ENCODE measurements at places on chromosomes 7 and 10.

DNA sequence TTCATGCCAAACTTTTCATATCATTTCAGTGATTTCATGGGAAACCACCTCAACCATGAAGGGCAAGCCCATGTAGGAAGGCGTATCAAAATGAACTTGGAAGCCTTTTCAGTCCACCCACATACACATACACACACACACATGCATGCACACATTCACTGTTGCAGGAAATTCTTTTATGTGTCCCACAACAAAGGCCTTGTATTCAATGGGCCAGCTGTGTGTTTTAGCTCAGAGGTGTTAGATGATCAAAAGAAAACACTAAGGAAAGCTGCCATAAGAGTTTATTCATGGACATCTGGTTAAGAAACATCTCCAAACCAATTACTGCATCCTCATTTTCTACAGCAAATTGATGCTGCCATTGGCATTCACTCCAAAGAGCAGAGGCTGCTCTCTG lies 74.4 kb upstream of the STK17A start:
- no peak for DNase-seq

DNA sequence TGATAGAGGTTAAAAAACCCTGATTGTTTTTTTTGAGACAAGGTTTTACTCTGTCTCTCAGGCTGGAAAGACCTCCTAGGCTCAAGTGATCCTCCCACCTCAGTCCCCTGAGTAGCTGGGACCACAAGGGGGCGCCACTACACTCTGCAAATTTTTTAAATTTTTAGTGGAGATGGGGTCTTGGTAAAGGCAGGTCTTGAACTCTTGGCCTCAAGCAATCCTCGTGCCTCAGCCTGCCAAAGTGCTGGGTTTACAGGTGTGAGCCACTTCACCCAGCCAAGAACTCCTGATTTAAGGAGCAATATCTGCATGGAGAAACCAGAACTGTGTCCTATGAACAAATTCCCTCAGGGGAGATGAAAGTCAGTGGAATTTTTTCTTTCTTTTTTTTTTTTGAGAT lies 7.3 kb upstream of the KLHDC10 start:
- peak; percentile 19 for DNase-seq

DNA sequence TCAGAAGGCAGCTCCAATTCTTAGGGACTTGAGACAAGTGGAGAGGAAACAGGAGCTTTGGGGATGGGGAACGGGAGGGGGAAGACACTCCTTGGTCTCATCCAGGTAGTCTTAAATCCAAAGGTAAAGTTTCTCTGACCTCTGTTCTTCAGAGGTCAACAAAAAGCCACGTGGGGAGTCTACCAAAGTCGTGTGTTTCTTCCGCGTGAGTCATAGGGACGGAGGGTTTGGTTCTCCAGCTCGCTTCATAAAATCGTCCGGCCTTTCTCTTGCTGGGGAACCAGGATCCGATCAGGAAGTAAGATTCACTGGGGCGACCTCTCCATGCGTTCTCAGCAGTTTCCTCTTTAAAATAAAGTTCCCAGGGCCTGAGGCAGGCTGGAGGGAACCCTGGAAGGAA lies 275.7 kb downstream of the TCERG1L start:
- no peak for DNase-seq

- DNase-seq = no peak
These were observed 3.5 kb downstream of the VIPR2 start for GRCh38 chr7:159141167-159141566.

- DNase-seq = no peak
These were observed 166.5 kb downstream of the LRMDA start for GRCh38 chr10:75597773-75598440.

- no peak for DNase-seq
These were observed 102.9 kb upstream of the MYO3A start for GRCh38 chr10:25831080-25831479.

GRCh38 chr7:153550173-153550572 lies 502.0 kb upstream of the DPP6 start:
- DNase-seq = no peak

DNA sequence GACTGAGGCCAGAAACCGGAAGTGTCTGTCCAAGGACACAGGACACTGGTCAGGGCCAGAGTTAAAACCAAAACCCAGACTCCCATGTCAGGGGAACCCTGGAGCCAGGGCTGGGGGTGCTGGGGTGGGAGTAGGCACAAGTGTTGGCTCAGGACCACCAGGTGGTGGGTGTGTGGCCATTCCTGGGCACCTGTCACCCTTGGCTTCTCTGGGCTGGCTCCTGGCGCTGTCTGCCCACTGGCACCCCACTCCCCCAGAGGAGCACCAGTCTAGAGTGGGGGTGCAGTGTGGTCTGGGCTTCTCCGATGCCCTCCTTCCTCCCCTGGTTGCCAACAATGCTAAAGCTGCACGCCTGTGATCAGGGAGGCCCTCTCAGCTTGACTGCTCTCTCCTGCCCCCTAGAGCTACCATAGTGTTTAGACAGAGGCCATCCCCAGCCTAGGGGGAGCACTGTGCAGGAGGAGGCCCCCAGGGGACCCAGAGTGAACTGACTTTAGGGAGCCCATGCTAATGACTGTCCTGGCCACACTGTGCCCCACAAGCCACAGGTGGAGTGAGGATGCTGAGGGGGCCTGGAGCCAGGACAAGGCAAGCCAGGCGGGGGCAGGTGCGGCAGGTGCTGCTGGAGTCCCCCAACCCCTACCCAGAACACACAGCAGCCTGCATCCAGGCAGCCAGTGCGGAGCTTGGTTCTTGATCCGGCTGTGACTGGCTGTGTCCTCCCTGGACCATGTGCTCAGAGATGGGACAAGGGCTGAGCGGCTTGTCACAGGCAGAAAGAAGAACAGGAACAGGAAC lies 11.0 kb downstream of the RASGEF1A start:
- DNase-seq = no peak

GRCh38 chr10:16910793-16911164 lies 93.6 kb upstream of the RSU1 start:
- DNase-seq = no peak

DNA sequence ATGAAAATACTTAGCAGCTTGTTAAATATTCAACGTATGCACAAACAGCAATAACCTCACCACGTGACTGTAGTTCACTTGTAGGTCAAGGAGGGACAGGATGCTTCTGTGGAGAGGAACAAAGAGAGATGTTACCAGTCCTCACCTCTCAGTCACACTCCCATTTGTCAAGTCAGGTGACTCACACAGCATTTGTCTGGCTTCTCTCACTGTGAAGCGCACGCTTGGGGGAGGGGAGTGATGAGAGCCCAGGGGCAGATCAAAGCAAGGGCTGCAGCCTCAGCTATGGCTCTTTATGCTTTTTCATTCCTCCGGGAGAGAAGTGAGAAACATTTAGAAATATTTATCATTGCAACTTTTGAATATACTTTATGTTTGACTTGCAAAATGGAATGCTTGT lies 2.9 kb upstream of the RBM20 start:
- no peak for DNase-seq

DNA sequence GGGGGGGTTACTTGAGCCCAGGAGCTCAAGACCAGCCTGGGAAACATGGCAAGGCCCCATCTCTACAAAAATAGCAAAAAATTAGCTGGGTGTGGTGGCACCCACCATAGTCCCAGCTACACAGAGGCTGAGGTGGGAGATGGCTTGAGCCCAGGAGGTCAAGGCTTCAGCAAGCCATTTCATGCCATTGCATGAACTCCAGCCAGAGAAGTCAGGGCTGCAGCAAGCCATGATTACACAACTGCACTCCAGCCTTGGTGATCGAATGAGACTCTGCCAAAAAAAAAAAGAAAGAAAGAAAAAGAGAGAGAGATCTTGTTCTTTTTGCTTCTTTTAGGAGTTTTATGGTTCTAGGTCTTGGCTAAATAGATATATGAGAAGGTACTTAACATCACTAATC lies 200.2 kb upstream of the PHYHIPL start:
- no peak for DNase-seq

GRCh38 chr10:132132421-132132841 lies 54.3 kb upstream of the DPYSL4 start:
- DNase-seq = no peak

DNA sequence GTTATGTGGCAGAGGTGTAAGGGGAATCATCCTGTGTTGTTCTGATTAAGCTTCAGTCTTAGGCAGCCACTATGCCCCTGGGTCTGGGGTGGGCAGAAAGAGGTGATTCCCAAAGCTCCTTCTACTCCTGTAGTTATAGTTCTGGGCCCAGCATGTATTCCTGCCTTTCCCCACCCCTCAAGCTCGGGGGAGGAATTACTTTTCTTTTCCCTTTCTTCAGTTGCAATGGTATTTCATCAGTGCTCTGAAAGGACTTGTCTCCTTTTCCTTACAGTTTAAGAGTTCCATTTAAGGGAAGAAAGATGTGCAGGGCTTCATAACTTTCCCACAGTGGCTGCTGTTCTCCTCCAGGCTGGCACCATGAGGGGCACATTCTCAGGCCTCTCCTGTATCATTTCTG lies 94.2 kb downstream of the MTPAP start:
- DNase-seq = no peak

DNA sequence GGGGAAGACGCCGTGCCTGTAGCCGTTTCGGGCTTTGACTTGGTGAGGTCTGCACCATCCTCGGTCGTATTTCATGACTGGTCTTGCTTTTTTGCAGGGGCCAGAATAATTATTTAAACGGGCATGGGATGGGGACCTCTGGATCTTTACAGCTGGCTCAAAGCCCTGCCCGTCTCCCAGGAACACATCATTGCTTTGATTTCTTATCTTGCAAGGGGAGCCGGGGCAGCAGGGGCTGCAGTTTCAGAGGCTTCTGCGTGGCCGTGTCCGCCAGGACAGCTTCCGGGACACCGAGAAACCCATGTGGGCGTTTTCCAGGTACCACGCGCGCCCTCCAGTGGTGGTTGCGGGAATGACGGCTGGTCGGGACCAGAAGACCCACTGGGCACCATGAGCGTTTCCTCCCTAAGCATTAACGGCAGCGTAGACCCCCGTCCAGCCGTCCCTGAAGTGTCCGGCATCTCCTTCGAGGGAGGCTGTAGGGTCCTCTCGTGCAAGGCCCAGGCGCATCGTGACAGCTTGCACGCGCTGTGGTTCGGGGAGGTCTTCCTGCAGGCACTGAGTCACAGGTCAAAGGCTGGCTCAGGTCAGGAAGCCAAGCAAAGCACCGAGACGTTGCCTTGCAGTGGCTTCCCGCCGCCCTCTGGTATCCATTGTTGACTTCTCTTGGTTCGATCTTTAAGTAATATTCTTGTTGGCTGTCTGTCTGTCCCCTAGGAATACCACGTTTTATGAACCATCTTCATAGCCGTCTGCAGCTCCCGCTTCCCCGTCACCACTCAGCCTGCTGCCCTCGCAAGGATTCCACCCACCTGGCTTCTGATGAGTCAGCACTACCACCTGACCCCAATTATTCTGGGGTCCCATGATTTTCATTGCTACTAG lies 16.2 kb upstream of the ZFAND2A start:
- no peak for DNase-seq

GRCh38 chr10:104447331-104447730 lies 93.7 kb downstream of the CFAP58 start:
- DNase-seq = no peak

DNA sequence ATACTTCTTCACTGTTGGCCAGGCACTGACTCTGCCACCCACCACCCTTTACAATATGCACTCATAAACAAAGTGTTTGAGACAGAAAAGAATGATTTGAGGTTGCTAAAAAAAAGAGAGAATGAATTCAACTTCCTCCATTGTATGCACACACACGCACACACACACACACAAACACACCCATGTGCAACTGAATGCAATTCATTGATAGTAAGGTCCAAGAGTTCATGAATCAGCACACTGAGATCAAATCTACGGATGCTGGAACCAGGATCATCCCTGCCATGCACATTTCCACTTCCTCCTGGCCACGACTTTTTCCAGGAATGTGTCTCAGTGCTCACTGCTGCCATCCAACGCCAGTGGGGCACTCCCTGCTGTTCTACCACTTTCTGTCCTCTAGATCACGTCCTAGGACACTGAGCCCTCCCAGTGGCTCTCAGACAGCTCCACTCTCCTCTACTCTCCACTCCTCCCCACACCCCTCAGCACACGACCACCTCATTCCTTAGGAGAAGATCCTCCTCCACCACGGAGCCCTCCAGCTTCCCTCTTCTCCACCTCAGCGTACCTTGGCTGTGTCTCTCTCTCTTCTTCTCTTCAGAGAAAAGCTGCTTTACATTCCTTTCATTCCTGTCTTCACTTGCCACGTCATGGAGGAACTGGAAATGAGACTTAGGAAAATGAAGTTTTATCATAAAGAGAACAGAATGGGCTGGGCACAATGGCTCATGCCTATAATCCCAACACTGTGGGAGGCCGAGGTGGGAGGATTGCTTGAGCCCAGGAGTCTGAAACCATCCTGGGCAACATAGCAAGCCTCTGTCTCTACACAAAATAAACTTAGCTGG lies 12.0 kb upstream of the TMEM213 start:
- no peak for DNase-seq

DNA sequence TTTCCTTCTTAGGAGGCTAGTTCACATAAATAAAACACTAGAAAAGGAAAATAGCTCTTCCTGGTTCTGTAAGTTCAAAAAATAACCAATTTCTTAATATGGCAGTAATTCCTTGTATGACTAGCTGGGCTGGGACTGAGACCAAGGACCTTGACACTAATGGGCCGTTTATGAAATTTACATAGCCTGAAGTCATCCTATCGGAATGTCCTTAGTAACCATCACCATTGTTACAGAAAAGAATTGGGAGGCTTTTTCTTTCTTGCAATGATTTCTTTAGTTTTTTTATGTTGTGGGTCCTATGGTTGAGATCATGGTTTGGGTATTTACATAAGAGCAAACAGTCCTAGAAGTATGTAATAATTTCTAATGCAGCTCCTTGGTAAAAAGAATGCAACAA lies 87.1 kb upstream of the HDAC9 start:
- no peak for DNase-seq

- DNase-seq = no peak
These were observed 52.6 kb upstream of the SP8 start for GRCh38 chr7:20839196-20839735.

GRCh38 chr10:67257018-67257417 lies 331.2 kb downstream of the LRRTM3 start:
- no peak for DNase-seq

DNA sequence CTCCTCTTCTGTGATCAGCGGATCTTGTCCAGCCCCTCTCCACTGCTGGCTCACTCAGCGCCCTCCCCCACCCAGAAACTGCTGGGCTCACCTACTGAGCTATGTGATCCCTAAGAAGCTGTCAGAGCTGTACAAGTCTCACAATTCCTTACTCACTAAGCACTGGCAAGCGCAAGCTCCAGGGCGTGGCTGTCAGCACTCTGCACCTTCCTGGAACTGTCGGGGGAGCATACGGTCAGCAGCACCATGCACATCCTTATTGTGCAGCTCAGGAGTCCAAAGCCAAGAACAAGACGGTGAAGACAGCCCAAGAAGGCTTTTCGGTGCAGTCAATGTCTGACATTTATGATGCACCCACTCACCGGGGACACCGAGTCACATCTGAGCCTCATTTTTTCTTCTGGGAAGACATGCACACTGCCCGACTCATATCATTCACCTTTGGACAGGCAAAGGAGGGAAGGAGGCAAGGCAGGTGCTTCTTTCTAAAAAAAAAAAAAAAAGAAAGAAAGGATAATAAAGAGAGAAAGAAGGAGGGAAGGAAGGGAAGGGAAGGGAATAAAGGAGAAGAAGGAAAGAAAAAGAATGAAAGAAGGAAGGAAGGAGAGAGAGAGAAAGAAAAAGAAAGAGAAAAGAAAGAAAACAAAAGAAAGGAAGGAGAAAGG lies 56.3 kb downstream of the ASB13 start:
- DNase-seq = no peak

GRCh38 chr10:5561704-5562645 lies 37.2 kb downstream of the CALML3 start:
- no peak for DNase-seq

GRCh38 chr10:1648648-1649047 lies 88.7 kb downstream of the ADARB2 start:
- no peak for DNase-seq

- DNase-seq = no peak
These were observed 6.8 kb upstream of the ASB15 start for GRCh38 chr7:123594813-123595241.
